ENCODE measurements at places on chromosomes 6 and 20. TPM values are rescaled to one million over a fixed set of nuclear protein-coding genes. Genes with fewer than 3 reads are reported as not detected.

The MRPL14 gene
- 35.7 TPM for total RNA-seq

The TGM2 gene
- total RNA-seq, result 0.59 TPM

The TEAD3 gene
- total RNA-seq, result 3.0 TPM

The CASS4 gene
- total RNA-seq, result 0.16 TPM

The GPX5 gene
- total RNA-seq, result 0.93 TPM

The GSTA2 gene
- not detected for total RNA-seq

The SYS1 gene
- total RNA-seq, result 44.4 TPM
